ENCODE measurements at places on chromosomes 6 and 20. TPM values are rescaled to one million over a fixed set of nuclear protein-coding genes. Genes with fewer than 3 reads are reported as not detected.

DNA sequence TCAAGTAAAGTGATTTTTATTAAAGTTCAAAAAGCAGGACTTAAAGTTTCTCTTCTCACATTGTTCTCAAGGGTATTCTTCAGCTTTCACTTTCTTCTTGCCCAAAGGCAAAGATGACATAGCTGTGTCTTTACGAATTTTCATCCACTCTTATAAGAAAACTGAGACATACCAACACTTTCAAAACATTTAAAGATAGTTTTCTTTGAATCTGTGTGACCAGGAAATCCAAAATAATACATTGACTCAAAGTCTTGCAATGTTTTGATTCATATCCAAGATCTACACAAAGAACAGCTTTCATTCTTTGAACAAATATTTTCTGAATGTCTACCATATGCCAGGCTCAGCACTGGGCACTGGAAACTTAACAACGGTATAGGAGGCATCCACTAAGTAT lies 117.9 kb downstream of the SIM1 start:
- DNase-seq: no peak

DNA sequence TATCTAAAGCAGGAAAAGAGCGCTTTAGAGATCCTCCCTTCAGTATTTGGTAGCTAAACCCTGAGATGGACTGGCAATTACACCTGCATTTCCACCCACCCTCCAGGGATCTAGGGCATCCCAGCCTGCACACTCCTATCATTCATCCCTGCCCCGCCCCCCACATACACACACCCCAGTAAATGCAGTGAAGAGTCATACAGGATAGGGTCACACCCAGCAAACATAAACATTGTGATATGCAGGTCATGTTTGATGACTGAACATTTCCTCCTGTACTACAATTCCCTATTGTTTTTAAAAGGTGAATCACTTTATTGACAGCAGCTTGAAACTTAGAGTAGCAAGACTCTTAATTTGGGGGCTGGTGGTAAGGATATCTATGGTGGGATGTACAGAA lies 112.9 kb downstream of the FOXO3 start:
- DNase-seq: no peak

- DNase-seq: no peak
These were observed 52.2 kb downstream of the LYRM4 start for GRCh38 chr6:5208471-5208971.

CD40 gene
- total RNA-seq: 0.62 TPM

BNIP5 gene
- not detected for total RNA-seq

DNA sequence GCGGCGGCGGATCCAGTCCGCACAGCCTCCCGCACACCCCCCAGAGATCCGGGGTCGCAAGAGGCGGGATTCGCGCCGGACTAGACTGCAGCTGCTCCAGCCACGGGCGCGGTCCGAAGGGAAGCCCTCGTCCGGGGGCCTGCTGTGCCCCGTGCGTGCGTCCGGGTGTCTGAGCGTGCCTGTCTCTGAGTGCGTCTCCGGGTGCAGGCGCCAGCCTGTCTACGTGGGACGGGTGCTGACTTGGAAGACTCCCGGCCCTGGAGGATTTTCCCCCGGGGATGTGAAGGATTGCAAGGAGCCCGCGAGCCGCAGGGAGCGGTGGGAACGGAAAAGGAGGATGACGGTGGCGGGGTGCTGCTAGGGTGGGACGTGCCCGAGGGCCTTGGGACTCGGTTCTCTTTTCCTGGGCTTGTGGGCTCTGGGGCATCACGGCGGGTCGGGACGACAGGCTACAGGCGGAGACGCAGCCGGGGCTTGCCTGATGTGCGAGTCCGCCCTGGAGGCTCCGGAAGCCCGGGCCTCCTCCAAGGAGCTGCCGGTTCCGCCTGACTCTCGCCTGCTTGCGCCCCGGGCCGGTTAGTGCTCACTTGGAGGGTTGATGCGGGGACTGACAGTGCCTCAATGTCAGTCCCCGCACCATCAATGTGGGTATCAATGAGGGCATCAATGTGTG lies 5.7 kb downstream of the MAFB start:
- DNase-seq: no peak

DNA sequence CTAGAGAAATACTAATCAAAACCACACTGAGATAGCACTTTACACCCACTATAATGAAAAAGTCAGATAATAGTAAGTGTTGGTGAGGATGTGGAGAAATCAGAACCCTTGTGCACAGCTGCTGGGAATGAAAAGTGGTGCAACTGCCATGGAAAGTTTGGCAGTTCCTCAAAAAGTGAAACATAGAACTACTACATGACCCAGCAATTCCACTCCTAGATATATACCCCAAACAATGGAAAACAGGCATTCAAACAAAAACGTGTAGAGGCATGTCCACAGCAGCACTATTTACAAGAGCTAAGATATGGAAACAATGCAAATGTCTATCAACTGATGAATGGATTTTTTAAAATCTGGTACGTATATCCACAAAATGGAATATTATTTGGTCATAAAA lies 117.5 kb upstream of the C6orf118 start:
- no peak for DNase-seq

PCED1A gene
- 22.0 TPM for total RNA-seq

DNA sequence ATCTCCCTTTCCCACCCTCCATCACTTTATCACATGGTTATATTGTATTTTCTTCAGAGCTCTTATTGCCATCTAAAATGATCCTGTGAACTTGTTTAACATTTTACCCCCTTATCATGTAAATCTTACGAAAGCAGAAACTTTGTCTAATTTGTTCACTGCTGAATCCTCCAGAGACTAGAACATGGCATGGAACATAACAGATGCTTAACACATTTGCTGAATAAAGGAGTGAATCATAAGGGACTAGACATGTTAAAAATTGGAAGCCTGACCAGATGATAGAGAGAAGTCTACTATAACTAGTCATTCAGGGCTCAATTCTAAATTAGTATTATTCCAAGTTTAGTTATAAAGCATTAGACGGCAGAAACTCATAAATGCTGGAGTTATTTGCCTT lies 73.3 kb downstream of the MAN1A1 start:
- no peak for DNase-seq
